ENCODE measurements at places on chromosomes 5 and 9.

- DNase-seq, result peak; percentile 29
Measured at GRCh38 chr9:113963017-113963620, 87.0 kb downstream of the ZNF618 start.

- peak; percentile 7 for DNase-seq
Measured at GRCh38 chr5:165209101-165209727, 1703.8 kb downstream of the MAT2B start.

GRCh38 chr5:160491438-160491837, 69.8 kb downstream of the PTTG1 start:
- no peak for DNase-seq

- DNase-seq, result no peak
Measured at GRCh38 chr5:81609810-81610375, 141.0 kb downstream of the SSBP2 start.

- DNase-seq, result no peak
Measured at GRCh38 chr9:122370303-122370702, 521 bp upstream of the PTGS1 start.

DNA sequence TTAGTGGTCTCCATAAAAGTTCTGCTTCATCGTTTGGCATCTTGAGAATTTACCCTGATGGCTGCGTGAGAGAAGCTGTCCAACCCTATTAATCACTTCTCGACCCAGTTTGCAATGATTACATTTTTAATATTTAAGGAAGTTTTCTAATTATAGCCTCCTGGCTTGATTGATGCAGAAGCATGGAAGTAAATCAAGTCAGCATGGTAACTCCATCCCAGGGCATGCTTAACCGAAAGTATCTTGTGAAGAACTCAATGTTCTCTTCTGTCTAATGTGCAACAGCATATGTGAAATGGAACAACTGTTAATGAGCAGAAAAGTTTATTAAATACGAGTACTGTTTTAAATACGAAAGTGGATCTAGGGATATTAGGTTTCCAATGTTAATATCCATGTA, 278.9 kb upstream of the CD180 start:
- no peak for DNase-seq

DNA sequence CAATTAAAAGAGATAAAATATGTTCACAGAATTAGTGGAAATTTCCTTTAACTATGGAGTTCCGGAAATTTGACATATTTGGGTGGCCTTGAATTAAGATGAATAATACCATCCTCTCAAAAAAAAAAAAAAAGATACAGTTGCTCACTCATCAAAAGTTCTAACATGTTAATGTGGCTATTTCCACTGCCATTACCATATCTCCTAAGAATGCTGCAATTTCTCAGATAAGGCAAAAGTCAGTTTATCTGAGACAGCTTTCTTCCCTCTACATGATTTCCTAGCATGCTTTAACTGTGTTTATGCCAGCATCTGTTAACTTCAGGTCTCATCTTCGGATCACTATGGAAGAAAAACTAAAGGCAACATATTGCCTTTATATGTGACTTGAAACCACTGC, 2.6 kb downstream of the FASTKD3 start:
- no peak for DNase-seq

- DNase-seq, result no peak
Measured at GRCh38 chr5:78327761-78328510, 32.5 kb upstream of the SCAMP1 start.

DNA sequence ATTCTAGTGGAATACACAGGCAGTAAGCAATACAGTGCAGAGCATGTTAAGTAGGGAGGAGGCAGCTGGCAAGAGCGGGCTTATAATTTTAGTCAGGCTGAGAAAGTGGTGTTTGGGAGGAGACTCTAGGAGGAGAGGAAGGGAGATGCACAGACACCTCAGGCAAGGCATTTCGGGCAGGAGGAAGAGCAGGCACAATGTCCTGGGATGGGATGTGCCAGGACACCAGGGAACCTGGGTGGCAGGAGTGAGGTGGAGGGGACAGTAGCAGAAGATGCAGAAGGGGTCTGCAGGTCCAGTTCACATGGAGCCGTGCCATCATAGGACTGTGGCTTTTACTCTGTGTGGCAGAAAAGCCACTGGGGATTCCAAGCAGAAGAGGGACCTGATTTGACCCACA, 143.7 kb upstream of the FSTL4 start:
- no peak for DNase-seq

DNA sequence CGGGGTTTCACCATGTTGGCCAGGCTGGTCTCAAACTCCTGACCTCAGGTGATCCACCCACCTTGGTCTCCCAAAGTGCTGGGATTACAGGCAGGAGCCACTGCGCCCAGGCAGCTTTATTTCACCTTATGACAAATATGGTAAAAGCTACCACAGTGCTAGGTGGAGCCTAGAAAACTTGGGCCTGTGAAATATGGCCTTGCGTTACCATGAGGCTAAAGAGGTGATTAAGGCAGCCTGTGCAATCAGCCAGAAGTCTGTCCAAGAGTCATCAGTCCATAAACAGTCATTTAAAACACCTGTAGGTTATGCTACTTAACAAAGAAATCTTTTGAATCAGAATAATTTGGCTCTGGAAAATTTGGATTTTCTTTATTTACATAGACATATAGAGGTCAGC, 114.8 kb upstream of the ANKH start:
- DNase-seq, result no peak

DNA sequence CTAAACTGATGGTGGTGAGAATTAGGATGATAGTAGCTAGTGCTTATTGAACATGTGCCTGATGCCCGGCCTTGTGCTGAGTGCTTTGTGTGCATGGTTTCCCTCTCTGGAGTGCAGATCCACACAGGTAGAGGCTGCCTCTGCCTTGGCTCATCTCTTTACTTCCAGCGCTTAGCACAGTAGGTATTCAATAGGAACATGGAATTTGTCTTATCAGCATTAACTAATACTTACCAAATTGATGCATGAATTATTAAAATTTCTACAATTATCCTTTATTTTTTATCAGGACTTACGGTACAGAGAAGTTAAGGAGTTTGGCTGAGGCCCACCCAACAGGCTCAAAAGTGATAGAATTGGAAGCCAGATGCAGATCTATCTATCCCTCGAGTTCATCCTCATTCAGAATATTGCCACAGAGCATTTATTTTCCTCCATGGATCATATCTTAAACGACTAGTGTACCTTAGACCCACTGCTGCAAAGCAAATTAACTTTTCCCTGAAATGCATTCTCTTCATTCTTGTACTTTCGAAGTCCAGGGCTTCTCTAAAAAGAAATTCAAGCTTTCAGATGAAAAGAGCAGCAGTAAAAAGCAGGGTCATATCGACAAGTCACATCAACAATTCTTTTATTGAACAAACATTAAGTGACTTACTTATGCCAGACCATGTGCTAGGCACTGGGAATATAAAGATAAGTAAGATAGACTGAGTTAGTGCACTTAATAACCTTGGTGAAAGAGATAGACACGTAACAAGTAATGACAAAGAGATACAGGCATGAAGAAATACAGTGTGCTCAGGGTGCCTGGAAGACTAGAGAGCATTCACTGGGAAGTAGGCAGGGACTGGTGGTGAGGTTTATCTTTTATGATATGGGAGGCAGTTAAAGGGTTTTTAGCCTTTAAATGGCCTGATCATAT, 290.0 kb downstream of the ARRDC3 start:
- no peak for DNase-seq

- no peak for DNase-seq
Measured at GRCh38 chr5:132414634-132415378, 45.3 kb downstream of the SLC22A5 start.

DNA sequence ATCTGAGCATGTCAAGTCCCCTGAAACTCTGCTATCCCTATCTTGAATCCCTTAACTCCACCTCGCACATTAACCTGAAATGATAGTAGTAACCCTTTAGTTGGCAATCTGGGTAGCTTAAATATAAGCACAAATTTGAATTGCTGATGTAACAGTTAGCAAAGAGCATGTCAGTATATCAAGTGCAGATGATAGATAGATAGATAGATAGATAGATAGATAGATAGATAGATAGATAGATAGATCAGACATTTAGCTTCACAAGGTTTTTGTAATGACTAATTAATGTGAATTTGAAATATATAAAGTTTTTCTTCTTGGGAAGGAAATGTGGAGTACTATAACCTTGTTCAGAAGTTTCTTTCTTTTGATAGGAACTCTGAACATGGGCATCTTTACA, 30.4 kb upstream of the KIF2A start:
- DNase-seq, result no peak

- no peak for DNase-seq
Measured at GRCh38 chr9:94082956-94083355, 1.3 kb upstream of the PTPDC1 start.

DNA sequence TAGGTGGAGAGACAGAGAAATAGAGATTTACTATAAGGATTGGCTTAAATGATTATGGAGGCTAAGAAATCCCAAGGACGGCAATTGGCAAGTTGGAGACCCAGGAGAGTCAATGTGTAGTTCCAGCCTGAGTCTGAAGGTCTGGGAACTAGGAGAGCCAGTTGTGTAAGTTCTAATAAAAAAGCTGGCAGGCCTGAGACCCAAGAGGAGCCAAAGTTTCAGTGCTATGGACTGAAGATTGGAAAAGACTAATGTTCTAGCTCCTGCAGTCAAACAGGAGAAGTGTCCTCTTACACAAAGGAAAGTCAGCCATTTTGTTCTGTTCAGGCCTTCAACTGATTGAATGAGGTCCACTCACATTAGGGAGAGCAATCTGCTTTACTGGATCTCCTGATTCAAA, 50.0 kb downstream of the NMUR2 start:
- no peak for DNase-seq

DNA sequence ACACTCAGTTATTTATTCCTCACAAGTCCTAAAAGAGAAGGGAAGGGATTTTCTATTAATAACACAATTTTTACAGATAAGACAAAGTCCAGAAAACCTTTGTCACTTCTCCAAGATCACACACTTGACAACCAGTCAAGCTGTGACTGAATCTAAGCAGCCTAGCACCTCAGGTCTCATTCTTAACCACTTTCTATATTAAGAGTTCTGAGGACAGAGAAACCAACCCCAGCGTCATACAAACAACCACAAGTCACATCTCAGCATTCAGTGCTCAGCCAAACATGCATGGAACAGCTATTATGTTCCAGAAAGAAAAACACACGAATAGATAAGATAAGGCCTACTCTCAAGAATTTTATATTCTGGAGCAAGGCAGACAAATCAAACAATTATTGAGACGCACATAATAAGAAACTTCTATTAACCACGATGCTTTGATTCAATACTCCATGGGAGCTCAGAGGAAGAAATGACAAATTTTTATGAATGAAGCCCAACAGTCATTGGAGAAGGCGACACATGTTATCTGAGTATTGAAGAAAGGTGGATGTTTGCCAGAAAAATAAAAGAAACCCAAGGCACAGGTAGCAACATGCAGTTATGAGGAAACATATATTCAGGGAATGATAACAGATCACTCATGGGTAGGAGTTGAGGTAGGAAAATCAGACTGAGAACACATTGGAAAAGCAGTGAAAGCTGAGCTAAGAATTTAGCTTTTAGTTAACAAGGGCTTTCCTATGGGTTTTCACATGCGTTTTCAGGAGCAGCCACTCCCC, 113.1 kb downstream of the HTR4 start:
- DNase-seq, result no peak

DNA sequence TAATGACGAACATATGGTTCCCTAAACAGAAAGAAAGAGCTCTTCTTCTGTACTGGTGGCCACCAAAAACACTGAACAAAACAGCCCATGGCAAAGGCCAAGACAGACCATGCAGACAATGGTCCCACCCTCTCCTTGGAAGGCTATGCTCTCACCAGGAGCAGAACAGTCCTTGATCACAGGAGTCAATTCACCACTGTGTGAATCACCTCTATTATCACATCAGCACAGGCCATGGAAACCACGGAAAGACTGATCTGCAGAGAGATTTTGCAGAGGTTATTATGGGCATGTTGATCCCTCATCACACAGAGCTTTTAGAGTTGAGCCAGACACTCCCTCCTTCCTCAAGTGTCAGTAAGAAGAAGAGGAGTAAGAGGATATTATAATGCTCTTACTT, 134.0 kb upstream of the RASEF start:
- no peak for DNase-seq

DNA sequence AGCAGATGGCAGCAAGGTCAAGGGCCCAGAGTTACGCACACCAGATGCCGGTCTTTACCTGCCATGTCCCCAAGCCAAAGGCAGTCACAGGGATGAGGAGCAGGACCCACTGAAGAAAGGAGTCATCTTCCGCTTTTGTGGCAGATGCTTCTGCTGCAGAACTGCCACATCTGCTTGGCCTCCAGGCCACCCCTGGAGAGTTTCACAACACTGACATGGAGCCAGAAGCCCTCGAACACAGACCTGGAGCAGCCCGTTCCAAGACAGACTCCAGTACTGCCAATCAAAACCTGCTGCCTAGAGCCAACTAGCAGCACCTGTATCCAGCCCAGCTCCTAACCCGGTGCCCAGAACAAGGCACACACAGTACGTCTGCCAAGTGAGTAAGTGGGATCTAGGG, 1.5 kb downstream of the SURF1 start:
- no peak for DNase-seq

DNA sequence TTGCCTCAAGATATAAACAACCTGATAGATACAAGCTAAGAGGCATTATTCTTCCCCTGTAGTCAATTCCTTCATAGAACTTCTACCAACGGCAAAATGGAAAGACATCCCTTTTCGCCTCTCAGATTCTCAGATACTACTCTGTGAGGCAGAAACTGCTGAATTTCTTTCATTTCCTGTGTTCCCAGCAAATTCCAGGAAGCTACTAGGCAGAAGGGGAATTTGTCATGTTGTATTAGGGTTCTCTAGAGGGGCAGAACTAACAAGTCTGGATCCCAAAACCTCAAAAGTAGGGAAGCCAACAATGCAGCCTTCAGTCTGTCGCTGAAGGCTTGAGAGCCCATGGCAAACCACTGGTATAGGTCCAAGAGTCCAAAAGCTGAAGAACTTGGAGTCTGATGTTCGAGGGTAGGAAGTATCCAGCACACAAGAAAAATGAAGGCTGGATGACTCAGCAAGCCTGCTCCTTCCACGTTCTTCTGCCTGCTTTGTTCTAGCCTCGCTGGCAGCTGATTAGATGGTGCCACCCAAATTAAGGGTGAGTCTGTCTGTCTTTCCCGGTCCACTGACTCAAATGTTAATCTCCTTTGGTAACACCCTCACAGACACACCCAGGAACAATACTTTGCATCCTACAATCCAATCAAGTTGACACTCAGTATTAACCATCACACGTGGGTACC, 15.2 kb downstream of the RNF180 start:
- no peak for DNase-seq

- DNase-seq, result no peak
Measured at GRCh38 chr9:120392245-120392644, 187.7 kb downstream of the CDK5RAP2 start.

DNA sequence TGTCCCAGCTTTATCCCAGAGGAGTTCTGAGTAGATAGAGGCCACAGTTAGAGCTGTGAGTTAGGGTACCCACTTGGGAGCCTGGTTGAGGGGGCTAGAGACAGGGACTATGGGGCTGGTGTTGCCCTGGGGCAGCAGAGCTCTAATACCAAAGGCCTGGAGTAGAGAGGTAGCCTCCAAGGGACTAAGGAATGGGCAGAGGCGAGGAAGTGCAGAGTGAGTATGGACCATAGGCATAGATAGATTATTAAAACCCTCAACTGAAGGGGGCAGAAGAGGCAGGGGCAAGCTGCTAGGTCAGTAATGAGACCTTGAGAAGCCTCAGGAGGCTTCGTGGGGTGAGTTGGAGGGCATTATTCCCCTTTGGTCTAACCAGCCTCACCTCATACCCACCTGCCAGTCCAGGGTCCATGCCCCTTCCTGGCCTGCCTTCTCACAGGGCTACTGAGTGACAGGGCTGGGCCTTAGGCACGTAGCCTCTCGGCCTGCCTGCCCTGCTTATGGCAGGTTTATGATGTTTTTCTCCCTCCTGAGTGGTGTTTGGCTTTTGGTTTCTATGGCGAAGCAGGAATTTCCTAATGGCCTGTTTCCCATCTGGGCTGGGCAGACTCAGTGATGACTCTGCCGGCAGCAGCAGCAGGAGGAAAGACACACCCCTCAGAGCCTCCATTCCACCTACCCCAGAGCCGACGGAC, 8.0 kb downstream of the PDLIM4 start:
- no peak for DNase-seq

Measured in natural killer cell (primary cell).